ENCODE measurements at places on chromosomes 1 and 21.

DNA sequence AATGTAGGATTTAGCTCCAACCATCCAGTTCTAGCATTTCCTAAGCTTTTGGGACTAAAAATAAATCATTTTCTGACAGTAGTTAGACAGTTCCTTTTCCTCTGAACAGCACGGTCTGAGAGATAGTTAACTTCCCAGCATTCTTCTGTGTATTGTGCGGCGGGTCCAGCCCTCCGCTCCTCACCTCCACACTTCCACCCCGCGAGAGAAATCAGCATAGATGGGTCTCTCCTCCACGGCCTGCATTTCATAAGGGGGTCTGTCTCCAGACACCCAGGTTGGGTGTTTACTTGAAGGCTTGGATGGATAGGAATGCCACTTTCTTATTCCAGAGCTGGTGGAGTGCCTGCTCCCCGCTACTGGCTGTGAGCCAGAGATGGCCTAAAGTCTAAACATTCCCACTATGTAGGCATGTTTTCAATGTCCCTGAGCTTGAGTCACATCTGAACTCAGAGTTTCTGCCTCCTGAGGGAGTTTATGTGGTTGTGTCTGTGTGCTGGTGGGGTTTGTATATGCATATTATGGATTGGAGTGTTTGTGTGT lies 38.0 kb upstream of the PPP2R5A start:
- DNase-seq: no peak

GRCh38 chr1:209038735-209039134 lies 544.8 kb upstream of the CAMK1G start:
- DNase-seq: no peak

DNA sequence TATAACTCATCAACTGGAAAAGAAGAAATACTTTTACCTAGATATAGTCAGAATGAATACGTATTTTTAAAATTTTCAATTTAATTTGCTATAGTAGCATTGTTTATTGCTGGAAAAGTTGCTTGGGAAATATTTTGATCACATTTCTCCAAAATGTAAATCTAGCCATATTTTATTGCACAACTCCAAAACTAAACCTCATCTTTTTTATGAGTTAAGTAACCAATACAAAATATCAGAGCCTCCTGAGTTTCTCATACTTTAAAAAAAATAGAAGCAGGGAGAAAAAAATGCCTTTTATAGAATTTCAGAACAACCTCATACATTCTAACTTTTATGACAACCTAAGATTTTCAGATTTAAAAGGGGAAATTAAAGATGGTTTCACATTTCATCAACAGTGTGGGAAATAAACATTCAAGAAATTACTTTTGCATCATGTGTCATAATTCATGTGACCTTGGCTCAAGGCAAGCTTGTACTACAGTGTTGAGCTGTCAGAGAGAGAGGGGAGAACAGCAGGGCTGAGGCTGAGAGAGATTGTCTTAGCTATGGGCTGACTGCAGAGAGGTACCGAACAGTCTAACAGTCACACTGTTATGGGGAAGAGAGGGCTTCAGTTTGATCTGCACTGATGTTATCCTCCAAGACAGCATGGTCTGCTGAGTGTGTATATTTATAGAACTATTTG lies 519.0 kb downstream of the LTN1 start:
- no peak for DNase-seq

- DNase-seq: no peak
Observed at GRCh38 chr1:13494712-13495111, 19.1 kb downstream of the LRRC38 start.

DNA sequence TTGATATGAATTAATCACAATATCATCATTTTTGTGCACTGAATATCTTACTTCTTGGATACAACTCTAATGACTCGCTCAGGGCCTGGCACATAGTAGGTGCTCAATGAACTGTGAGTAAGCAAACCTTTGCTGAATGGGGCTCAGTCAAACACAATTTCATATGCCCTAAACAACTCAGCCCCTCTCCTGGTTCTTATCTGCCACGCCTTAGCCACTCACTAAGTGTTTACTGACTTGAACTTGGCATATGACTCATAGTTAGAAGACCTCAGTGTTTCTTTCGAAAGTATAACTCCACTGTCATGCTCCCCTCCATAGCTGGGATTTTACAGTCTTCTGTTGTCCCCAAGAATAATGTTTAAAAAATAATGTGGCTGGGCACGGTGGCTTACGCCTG lies 4.8 kb upstream of the IFNLR1 start:
- DNase-seq: no peak

DNA sequence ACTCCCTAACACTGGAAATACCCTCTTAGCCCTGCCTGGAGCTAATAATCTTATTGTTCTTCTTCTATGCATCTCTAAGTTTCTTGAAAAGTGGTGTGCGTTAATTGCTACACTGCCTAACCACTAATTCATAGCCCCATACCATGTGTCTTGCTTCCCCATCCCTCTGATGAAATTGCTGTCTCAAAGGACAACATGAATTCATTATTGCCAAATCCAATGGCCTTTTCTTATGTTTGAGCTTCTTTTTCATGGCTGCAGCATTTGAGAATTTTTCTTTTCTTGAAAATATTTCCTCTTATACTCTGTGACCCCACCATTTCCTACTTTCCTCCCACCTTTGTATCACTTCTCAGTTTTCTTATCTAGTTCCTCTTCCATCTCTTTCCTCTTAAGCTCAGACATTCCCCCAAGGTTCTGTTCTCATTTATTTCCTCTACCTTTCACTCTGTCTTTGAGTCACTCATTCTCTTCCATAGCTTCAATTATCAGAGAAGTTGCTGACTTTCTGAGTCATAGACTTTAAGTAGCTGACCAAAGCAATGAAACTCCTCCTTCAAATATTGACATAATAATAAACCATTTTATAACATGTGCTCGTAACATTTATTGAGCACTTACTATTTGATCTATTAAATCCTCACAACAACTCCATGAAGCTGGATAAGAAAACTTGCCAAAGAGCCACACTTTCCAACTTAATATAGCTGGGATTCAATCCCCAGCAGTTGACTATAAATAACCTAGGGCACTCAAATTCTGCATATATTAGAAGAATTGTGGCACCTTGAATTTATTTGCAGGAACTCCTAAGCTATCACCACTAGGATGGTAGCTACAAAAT lies 35.5 kb upstream of the ATP6V1G3 start:
- DNase-seq: no peak

DNA sequence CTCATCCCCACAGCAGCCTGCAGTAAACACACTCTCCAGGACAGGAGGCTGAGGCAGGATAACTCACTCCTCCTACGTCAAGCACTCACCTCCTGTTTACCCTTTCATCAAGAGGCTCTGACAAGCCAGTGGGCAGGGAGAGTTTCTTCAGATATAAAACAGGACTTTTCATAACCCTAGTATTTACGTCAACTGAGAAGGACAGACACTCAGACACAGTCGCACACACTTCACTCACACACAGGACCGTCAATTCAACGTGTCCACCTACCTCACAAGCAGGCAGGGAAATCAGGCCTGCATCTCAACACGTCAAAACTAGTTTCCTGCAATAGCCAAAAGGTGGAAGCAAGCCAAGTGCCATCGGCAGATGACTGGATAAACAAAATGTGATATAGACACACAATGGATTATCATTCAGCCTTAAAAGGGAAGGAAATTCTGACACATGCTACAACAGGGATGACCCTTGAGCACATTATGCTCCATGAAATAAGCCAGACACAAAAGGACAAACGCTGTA lies 48.6 kb downstream of the ITPKB start:
- DNase-seq: no peak

DNA sequence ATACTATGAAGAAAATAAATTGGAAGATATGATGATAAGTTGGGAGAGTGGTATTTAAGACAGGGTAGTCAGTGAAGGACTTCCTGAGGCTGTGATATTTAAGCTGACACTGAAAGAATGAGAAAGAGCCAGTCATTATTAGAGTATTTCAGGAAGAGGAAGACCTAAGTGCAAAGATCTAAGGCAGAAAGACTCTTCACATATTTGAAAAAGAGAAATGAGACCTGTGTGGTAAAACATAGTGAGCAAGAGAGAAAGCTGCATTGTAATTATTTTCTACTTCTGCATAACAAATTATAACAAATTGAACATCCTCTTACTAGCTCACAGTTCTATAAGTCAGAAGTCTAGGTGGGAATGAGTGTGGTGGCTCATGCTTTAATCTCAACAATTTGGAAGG lies 34.6 kb upstream of the DOCK7 start:
- DNase-seq: no peak

GRCh38 chr21:46128106-46128932 lies 27.1 kb downstream of the FTCD start:
- no peak for DNase-seq

DNA sequence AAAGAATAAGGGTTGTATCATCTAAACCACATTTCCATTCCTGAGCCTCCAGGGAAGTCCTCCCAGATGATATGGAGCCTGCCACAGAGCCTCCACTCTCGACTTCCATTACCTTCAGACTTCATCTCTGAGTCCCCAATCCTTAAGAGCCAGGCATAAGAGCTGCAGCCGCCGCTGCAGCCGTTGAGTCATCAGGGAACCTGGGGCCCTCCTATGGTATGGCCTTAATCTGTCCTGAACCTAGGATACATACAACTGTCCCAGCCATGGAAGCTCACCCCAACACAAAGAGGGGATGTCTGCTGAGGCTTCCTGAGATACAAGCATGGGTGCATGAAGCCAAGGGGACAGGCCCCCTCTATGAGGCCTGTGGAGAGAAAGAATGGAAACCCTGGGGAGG lies 16.3 kb downstream of the TAL1 start:
- DNase-seq: no peak

DNA sequence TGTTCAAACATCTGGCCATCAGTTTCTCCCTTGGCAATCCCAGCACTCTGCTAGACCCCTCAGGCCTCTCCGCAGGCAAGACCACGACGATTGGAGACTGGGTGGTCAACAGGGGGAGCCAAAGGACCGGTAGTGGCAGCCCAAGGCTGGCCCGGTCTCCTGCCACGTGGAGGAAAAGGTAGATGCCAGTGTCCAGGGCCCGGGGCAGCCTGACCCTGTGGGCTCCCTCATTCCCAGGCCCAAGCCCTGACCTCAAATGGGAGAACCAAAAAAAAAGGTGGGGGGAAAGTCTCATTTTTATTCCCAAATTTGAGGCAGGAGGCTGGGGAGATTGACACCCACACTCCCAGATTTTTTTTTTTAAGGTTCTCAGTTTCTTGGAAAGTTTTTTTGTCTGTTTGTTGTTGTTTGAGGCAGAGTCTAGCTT lies 24.8 kb downstream of the S100A6 start:
- DNase-seq: peak; percentile 85

DNA sequence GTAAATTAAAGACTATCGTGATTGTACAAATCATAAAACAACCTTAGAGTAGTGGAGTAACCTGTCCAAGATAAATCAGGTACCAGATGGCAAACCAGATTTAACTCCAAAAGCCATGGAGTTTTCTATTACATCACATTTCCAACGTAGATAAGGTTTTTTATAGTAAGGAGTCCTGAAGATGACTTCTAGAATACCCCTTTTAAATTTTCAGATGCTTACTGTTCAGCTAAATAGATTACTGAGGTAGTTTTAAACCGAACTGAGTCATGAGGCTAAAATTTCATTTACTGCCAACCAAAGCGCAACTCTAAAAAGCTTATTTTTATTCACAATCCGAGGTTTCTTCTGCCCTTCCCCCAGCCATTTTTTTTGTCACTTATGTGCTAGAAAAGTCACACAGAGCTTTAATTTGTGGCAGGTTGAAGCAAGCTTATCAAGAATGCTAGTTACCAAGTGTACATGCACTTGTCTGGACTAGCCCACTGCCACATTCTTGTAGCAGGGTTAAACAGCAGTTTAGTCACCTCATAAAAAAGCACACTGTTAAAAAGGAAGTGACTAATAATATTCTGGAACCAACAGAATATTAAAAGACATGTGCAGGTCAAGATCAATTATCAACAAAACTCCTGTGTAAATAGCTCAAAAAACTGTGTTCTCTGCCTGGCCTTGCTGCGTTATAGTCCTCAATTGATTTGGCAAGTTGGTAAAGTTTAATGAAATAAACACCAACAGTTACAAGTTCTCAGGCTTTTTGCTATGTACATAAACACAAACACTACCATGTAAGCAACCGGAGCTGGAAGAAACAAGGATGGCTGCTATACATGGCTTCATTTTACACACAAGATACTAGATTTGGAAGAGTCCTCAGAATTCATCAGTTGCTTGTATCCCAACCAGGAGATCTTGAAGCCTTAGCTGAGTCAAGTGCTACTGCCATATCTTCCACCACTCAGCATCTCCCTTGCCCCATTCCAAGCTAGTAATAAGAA lies 180.3 kb upstream of the DMRTA2 start:
- no peak for DNase-seq

- no peak for DNase-seq
Observed at GRCh38 chr1:149846593-149847466, 52.5 kb upstream of the BOLA1 start.

GRCh38 chr1:1920608-1921458 lies 1.8 kb upstream of the TMEM52 start:
- DNase-seq: no peak

GRCh38 chr1:64975740-64976139 lies 9.4 kb upstream of the JAK1 start:
- no peak for DNase-seq

DNA sequence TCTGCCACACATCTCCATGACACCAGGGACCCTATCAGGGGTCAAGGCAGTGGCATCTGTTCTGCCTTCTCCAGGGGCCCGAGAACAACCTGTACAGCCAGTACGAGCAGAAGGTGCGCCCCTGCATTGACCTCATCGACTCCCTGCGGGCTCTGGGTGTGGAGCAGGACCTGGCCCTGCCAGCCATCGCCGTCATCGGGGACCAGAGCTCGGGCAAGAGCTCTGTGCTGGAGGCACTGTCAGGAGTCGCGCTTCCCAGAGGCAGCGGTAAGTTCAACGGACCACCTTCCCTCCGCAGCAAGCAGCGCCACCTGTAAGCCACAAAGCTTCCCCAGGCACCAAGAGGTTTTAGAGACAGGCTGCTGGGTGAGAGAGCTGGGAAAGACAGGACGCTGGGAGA lies 15.9 kb downstream of the MX2 start:
- no peak for DNase-seq

GRCh38 chr1:156436141-156437036 lies 64.2 kb downstream of the MEF2D start:
- peak; percentile 52 for DNase-seq

GRCh38 chr1:244960904-244961303 lies 96.6 kb upstream of the HNRNPU start:
- DNase-seq: no peak

DNA sequence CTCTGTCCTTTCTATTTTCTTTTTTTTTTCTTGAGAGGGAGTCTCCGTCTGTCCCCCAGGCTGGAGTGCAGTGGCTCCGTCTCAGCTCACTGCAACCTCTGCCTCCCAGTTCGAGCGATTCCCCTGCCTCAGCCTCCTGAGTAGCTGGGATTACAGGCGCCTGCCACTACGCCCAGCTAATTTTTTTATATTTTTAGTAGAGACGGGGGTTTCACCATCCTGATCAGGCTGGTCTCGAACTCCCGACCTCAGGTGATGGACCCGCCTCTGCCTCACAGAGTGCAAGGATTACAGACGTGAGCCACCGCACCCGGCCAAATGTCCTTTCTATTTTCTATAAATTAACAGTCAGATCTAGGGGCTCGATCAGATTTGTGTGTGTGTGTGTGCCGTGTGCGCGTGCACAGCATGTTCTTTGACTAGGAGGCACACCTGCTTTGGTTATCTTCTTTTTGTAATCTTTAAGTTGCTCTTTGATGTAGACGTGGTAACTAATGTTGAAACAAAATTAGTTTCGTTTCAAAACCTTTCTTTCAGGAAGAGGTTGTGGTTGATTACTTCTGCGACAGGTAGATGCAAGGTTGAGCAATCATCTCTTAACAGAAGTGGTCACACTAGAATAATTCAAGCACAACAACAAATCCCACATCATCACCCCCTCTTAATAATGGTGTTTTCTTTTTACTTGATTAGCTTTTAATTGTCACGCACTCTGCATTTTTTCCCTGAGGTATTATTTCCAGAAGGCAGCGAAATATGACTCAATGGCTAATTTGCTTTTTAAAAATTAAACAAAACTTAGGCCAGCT lies 779 bp upstream of the DEGS1 start:
- DNase-seq: peak; percentile 30

Data from cerebellum (tissue), 4 donors.